Chondrocyte (in vitro differentiated cells): ENCODE measurements at places on chromosomes 2 and 18.

GRCh38 chr2:240133401-240133800, 2.7 kb downstream of the COPS9 start:
- peak; percentile 60 for DNase-seq

- no peak for DNase-seq
These were observed 173.5 kb upstream of the CTAGE1 start for GRCh38 chr18:22591222-22591621.

- DNase-seq: no peak
These were observed 383.7 kb downstream of the ZNF521 start for GRCh38 chr18:24968238-24968775.

DNA sequence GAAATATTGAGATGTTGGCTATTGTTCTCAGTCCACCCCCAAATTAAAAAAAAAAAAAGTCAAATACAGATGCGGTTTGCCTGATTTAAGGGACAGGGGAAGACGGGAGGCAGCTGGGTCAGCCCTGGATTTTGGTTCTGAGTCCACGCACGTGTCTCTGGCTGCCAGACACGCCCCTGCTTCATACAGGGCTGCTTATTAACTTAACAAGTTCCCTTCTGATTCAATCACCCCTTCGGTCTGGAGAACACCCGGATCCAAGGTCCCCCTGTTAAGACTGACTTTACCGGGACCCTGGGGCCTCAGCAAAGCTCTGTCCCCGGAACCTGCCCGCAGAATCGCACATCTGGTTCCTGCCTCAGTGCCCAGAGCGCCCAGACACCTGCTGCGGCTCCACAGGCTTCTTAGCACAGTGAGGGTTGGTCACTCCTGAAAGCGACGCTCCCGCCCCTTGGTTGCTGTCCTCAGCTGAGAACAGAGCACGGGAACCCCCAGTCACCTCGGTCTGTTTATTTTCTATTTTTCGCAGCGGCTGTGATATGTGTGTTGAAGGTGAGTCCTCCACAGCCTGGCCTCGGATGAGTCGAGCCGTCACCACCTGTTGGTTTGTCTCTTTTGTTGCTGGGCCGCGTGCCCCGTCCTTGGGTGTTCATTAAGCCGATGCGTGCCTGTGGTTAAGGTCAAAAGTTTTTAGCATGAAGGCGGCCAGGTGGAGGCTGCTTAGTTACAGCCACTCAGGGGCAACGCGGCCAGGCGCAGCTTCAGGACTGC, 57.2 kb downstream of the RTP5 start:
- no peak for DNase-seq

DNA sequence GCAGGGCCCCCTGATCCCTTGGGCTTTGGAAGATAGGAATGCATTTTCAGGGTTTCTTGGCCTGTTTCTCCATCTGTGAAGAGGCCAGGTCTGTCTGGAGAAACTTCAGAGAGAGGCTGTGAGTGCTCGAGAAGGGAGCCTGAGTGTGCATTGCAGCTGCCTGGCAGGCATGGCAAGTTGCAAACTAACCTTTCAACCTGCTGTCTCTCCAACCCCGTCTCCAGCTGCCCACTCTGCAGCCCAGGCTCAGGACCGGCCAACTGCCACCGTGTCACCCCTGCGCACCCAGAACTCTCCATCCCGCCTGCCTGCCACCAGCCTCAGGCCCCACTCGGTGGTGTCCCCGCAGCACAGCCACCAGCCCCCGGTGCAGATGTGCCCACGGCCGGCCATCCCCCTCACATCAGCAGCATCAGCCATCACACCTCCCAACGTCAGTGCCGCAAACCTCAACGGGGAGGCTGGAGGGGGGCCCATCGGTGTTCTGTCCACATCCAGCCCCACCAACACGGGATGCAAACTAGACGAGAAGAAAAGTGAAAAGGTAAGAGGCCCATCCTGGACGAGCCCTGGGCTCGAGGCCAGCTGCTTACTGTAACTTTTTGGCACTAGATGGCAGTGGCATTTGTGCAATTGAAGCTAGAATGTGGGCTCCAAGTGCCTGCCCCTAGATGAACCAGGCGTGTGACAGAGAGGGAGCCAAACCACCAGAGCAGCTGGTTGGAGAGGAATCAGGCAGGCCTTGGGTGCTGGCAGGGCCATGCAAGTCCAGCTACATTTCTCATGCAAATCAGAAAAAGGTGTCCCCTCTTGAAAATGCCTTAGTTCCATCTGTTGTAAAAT, 164.6 kb downstream of the SEPTIN10 start:
- DNase-seq: no peak

DNA sequence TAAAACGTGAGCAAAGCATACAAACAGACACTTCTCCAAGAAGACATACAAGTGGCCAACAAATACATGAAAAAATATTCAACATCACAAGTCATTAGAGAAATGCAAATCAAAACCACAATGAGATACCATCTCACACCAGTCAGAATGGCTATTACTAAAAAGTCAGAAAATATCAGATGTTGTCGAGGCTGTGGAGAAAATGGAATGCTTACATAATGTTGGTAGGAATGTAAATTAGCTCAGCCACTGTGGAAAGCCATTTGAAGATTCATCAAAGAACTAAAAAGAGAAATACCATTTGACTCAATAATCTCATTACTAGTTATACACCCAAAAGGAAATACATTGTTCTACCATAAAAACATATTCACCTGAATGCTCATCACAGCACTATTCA, 825.7 kb downstream of the SUCLG1 start:
- no peak for DNase-seq

- no peak for DNase-seq
These were observed 1.4 kb upstream of the ZNF804A start for GRCh38 chr2:184596819-184597411.

- DNase-seq: no peak
These were observed 393.8 kb upstream of the LYPD1 start for GRCh38 chr2:133063775-133064174.

DNA sequence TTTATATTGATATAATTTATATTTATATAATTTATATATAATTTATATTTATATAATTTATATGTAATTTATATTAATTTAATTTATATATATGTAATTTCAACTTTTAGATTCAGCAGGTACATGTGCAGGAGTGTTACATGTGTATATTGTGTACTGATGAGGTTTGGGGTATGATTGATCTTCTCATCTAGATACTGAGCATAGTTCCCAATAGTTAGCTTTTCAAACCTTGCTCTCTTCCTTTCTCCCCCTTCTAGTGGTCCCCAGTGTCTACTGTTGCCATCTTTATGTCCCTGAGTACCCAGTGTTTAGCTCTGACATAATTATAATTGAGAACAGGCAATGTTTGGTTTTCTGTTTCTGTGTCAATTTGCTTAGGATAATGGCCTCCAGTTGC, 1335.3 kb upstream of the CDH2 start:
- DNase-seq: no peak
